ENCODE measurements at places on chromosomes 3 and 15. TPM values are rescaled to one million over a fixed set of nuclear protein-coding genes. Genes with fewer than 3 reads are reported as not detected.
A peak's percentile ranks its signal among the peaks of the same experiment; 100 is the strongest.

- H3K36me3 ChIP-seq, result no peaks in the 10 kb centered on the region
- H3K4me1 ChIP-seq, result no peaks in the 10 kb centered on the region
- H3K4me3 ChIP-seq, result no peak overlapping the region
- H3K27me3 ChIP-seq, result no peaks in the 10 kb centered on the region
- H3K27ac ChIP-seq, result peak overlapping the region; percentile 14
Measured at GRCh38 chr3:64456674-64457073, 231.1 kb downstream of the ADAMTS9 start.

The SLC30A4 gene
- total RNA-seq, result 5.9 TPM

The CYP11A1 gene
- total RNA-seq, result 4.6 TPM

- H3K4me3 ChIP-seq, result peak overlapping the region; percentile 67
- H3K27ac ChIP-seq, result no peak overlapping the region
- H3K36me3 ChIP-seq, result no peaks in the 10 kb centered on the region
Measured at GRCh38 chr15:29570121-29570947, 251.9 kb downstream of the TJP1 start.

GRCh38 chr15:37090543-37091175, 9.7 kb downstream of the MEIS2 start:
- H3K36me3 ChIP-seq, result no peaks in the 10 kb centered on the region
- no peak overlapping the region for H3K4me3 ChIP-seq
- no peak for DNase-seq
- no peak overlapping the region for H3K27ac ChIP-seq

The CHRNA7 gene
- total RNA-seq, result not detected

- peak overlapping the region; percentile 53 for H3K4me3 ChIP-seq
- DNase-seq, result no peak
- no peaks in the 10 kb centered on the region for H3K4me1 ChIP-seq
- peak overlapping the region; percentile 95 for H3K27ac ChIP-seq
- no peaks in the 10 kb centered on the region for H3K27me3 ChIP-seq
Measured at GRCh38 chr15:89666184-89666857, 11.1 kb upstream of the KIF7 start.

The CHRD gene
- total RNA-seq, result 9.6 TPM
